Brain pericyte (primary cell): ENCODE measurements at places on chromosomes 2 and 18.

DNA sequence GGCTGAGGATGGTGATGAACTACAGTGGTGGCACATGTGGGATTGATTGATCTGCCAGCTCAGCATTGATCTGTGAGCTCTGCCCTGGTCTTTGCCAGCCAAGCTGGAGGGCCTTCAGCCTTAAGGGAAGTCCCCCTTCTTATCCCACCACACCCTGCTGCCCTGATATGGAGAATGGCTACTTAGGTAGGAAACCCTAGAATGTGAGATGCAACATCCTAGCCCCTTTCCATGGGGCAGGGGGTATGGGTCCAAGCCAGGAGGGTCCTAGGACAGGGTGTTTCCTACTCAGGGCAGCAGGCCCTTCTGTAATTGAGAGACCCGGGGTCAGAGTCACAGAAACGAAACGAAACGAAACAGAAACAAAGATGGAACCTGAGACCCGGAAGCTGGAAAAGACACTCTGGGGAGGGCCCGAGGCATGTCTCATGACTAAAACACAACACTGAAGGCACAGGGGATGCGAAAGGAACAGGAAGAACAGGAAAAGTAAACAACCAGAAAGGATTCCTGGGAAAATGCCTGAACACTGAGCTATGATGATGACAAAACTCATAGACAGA is 16.9 kb upstream of the SULT1C2 start:
- DNase-seq, result peak; percentile 53

DNA sequence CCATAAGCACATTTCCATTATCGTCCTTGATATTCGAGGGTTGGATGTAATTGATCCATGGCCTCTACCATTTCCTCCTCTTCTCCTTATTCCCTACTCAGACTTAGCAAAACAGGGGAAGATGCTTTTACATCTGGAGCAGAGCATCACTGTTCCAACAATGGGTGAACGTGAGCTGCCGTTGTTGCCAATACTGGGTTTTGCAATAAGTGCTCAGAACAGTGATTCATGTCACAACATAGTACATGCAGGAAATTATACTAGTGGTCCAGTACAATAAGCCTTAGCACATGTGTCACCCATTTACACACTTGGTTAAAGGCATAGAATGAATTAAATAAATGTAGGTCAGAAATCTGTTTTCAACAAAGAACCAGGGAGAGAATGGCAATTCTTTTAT is 112.4 kb downstream of the DCC start:
- DNase-seq, result no peak

GRCh38 chr18:23908827-23909226 is 105.7 kb upstream of the TTC39C start:
- no peak for DNase-seq

- DNase-seq, result no peak
Measured at GRCh38 chr2:150230004-150230403, 257.5 kb downstream of the RND3 start.

GRCh38 chr2:55087936-55088335 is 37.7 kb upstream of the RTN4 start:
- DNase-seq, result no peak

DNA sequence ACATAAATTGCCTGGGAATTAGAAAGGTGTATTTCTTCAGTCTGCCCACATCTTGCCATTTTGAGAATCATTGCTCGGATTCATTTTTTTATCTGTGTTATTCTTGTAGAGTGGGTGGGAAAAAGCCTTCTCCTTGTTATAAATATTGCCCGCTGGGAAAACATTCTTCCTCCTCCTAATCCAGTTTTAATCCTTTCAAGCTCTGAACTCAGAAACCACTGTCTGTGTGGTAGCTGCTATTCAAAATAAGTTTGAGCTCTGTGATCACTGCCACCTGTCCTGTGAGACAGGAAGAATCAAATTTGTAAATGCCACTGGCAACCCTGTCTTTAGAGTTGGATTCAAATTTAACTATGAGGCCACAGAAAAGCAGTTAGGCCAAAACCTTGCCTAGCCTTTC is 1875.2 kb upstream of the PIK3C3 start:
- no peak for DNase-seq

DNA sequence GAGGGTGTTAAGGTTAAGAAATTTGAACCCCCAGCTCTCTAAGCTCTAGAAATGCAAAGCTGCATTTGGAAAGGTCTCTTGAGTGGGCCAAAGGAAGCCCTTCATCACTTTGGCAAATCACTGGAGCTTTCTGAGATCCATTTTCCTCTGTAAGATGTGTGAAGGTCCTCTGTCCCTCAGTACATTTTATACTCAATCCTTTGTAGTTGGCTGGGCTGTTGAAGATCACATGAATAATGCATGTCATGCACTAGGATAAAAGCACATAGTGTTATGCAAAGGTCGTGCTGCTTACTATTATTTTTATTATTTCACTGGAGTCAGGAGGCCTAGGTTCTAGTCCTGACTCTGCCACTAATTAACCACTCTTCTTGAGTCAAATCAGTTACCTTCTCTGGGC is 124.9 kb downstream of the FSHR start:
- DNase-seq, result no peak

GRCh38 chr18:23183411-23184150 is 48.3 kb downstream of the CABLES1 start:
- DNase-seq, result no peak

GRCh38 chr2:213252206-213252605 is 32.1 kb upstream of the SPAG16 start:
- no peak for DNase-seq

GRCh38 chr2:161426922-161427663 is 11.0 kb downstream of the TBR1 start:
- DNase-seq, result no peak

DNA sequence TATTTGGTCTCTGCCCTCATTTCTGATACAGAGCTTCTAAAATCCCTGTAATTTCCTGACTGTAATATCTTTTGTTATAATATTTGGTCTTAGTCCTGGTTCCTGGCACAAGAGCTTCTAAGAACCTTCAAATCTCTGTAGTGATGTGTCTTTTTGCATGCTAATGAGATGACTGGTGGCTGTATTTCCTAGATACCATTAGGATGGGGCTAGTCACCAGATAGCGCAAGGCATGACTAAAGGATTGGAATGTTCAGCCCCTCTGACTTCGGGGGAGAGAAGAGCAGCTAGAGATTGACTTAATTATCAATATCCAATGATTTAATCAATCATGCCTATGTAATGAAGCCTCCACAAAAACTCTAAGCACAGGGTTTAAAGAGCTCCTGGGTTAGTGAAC is 620.8 kb upstream of the ACVR2A start:
- DNase-seq, result no peak

DNA sequence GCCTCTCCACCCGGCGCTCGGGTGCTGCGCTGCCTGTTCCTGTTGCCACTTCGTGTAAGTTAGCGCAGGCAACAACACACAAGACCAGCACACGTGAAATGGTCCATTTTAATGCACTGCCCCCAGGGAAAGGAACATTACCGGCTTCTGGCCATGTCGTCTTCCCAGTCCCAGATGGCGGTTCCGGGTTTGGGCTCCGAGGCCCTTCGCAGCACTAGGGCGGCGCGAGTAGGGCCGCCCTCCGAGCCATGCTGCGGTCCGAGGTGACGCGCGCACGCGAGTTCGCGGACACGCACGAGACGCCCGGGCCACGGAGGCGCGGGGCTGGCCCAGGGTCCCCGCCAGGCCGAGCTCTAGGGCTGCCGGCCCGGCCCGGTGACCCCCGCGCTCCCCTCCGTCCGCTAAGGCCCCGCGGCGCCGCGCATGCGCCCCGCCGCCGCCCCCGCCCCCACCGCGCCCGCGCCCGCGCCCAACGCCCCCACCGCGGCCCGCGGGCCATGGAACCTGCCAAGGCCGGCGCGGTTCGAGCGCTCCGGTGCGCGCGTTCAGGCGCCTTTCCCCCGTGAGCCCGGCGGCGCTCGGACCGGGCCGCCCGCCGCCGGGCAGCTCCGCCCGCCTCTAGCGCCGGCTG is 367 bp upstream of the ZNF236 start:
- DNase-seq, result no peak

DNA sequence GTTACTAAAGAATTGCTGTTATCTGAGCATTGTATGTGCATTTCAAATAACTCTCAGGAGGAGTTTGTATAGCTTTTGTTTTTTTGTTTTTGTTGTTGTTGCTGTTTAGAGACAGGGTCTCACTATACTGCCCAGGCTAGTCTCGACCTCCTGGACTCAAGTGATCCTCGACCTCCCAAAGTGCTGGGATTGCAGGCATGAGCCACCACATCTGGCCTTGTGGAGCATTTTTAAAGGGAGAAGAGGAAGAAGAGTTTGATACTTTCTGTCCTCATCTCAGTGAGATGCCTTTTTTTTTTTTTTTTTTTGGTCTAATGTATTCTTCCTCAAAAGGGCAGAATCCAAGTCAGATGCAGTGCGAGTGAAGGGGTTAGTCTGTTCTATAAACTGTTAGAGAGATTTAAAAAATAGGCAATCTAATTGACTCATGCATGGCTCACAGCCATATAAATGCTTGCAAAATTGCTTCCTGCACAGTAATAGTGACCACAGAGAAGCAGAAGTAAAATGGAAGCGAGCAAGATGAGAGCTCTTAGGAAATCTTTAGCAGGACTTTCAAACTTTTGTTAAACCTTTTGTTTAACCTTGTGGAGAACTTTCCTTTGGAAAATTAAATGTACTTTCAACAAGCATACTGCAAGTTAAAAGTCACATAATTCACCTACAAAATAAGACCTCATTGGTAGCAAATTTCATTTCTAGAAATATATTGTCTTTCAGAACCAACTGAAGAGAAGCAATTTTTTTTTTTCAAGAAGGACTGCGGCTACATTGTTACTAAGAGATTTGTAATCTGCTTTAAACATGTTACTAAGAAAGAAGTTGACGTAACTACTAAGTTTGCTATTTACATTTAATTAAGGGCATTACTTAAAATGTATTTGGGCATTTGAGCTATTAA is 52.3 kb upstream of the ROCK1 start:
- peak; percentile 6 for DNase-seq

- DNase-seq, result no peak
Measured at GRCh38 chr2:230925879-230926765, 1.1 kb upstream of the GPR55 start.

- DNase-seq, result no peak
Measured at GRCh38 chr2:134354611-134355010, 100.7 kb downstream of the MGAT5 start.

- no peak for DNase-seq
Measured at GRCh38 chr2:28656937-28657615, 94.6 kb upstream of the PPP1CB start.

GRCh38 chr2:150554046-150554445 is 66.6 kb upstream of the RND3 start:
- no peak for DNase-seq

GRCh38 chr2:233915128-233915527 is 2.0 kb upstream of the TRPM8 start:
- DNase-seq, result no peak

GRCh38 chr18:57437402-57437765 is 2.2 kb downstream of the ONECUT2 start:
- no peak for DNase-seq

- no peak for DNase-seq
Measured at GRCh38 chr2:182330451-182331305, 96.2 kb downstream of the PDE1A start.

DNA sequence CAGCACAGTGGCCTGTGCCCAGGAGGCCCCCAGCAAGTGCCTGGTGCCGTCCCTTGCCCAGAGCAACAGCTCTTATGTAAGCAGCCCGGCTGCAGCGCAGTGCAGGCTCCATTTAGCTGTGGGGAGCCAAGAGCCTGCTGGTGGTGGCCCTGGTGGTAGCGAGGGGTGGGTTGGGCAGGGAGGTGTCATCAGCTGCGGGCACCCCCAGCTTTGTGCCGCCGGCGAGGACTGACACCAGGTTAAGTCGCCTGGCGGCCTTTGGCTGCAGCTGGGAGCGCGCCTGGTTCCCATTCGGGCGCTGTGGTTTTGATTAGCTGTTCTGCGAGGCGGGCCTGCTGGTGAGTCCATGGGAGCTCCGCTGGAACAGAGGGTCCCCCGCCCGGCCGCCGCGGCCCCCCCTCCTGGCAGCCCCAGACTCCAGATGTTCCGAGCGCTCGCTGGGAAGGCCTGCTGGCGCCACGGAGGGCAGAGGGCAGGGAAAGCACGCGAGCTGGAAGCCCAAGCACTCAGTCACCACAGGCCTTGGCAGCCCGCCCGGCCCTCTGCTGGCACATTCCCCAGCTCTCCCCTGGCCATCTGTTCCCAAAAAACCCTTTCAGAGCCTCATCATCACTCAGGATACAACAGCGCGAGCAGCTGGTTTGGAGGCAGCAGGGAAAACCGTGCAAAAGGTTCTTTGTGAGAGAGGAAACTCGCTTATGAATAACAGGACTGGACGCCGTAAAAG is 18.4 kb downstream of the ATOH8 start:
- peak; percentile 99 for DNase-seq

GRCh38 chr2:234814374-234814773 is 137.4 kb upstream of the SH3BP4 start:
- DNase-seq, result no peak

DNA sequence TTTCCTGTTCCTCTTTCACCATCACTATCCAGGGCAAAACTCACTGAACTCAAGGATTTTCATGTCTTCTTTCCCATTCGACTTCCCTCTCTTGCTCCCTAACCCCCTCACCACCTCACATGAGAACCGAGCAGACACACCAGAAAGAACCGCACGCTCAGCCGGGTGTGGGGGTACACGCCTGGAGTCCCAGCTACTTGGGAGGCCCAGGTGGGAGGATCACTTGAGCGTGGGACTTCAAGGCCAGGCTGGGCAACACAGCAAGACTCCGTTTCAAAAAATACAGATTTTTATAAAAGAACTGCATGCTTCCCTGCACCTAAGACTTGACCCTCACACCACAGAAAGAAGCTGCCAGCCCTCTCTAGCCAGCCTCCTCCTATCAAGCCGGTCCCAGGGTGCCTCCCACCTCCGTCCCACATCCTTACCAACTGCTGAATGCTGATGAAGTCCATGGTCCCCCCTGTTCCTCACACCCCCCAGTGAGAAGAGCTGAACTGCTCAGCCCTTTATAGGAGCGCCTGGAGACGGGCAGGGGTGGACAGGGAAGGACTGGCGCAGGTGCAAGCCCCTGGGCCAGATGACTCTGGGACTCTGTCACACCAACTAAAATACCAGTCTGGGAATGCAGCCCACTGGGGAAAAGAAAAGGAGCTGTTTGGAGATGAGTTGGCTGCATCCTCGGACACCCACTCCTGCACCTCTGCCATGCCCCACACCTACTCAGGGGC is at the start of gene ANKRD23:
Gene ANKRD23, minus strand, starts transcription at position 484 of the 731 bp plus-strand sequence. Its CDS starts 29 bp downstream, at position 455.
- DNase-seq, result no peak

GRCh38 chr2:85019121-85019520 is 48.2 kb downstream of the KCMF1 start:
- no peak for DNase-seq

GRCh38 chr2:62566847-62567246 is 60.9 kb upstream of the TMEM17 start:
- no peak for DNase-seq

- DNase-seq, result no peak
Measured at GRCh38 chr2:205902041-205902899, 183.7 kb downstream of the INO80D start.

DNA sequence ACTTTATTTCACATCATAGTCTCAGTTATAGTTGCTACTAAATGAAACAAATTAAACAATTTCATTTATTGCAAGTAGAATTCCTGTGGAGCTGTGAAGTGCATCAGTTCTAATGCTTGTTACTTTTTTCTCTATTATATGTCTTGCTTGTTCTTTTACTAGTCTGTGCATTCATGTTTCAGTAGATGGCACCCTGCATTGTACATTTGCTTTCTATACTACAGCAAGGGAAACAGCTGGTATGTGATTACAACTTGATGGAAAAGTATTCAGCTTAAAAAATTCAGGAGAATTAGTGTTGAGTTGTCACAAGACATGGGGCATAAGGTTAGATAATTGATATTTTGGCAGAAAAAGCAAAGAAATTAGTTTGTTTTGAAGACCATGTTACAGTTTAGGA is 72.3 kb downstream of the TANK start:
- DNase-seq, result no peak
